ENCODE measurements at places on chromosomes 4 and X. TPM values are rescaled to one million over a fixed set of nuclear protein-coding genes. Genes with fewer than 3 reads are reported as not detected.

DNA sequence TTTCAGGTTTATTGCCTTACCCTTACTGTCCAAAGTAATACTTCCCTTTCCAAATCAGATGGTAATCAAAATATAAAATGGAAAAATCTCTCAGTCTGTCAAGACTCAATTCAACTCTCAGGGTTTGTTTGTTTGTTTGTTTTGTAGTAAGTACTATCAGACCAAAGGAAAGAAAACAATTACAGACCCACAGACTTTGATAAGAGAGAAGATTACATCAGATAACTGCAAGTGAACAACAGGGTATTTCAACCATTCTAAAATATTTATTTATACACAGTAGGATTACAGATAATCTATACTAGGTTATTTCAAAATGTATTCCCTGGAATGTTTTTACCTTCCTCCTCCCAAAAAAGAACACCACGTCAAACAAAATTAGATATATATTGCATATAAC, 28.9 kb downstream of the FBXO8 start:
- H3K36me3 ChIP-seq = no peaks in the 10 kb centered on the region
- no peak for DNase-seq
- no peak overlapping the region for H3K27ac ChIP-seq
- no peaks in the 10 kb centered on the region for H3K4me1 ChIP-seq
- H3K27me3 ChIP-seq = no peaks in the 10 kb centered on the region
- no peak overlapping the region for H3K4me3 ChIP-seq

GRCh38 chr4:68361146-68361589, 11.3 kb upstream of the YTHDC1 start:
- H3K27me3 ChIP-seq = no peaks in the 10 kb centered on the region
- no peak overlapping the region for H3K27ac ChIP-seq
- no peak overlapping the region for H3K4me3 ChIP-seq
- H3K4me1 ChIP-seq = no peaks in the 10 kb centered on the region
- DNase-seq = no peak
- H3K36me3 ChIP-seq = no peaks in the 10 kb centered on the region

DNA sequence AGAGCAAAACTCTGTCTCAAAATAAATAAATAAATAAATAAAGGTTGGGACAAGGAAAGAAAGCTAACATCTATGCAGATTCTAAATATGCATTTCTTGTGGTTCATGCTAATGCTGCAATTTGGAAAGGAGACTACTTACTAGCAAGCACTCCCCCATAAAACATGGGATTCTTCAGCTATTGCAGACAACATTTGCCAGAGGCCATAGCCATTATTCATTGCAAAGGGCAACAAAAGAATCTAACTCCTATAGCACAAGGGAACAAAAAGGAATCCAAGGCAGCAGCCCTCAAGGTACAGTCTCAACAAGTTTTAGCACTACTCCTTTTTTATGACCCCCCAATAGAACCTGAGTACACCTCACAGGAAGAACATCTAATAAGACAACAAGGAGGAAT, 8.0 kb upstream of the HERC5 start:
- no peak overlapping the region for H3K4me3 ChIP-seq
- no peak for DNase-seq
- H3K36me3 ChIP-seq = no peaks in the 10 kb centered on the region
- H3K27me3 ChIP-seq = no peaks in the 10 kb centered on the region
- H3K27ac ChIP-seq = no peak overlapping the region

- no peak overlapping the region for H3K4me3 ChIP-seq
- peaks cover 19% of the 10 kb centered on the region for H3K27me3 ChIP-seq
- H3K36me3 ChIP-seq = no peaks in the 10 kb centered on the region
Measured at GRCh38 chr4:127622921-127623796, 9.6 kb upstream of the INTU start.

DNA sequence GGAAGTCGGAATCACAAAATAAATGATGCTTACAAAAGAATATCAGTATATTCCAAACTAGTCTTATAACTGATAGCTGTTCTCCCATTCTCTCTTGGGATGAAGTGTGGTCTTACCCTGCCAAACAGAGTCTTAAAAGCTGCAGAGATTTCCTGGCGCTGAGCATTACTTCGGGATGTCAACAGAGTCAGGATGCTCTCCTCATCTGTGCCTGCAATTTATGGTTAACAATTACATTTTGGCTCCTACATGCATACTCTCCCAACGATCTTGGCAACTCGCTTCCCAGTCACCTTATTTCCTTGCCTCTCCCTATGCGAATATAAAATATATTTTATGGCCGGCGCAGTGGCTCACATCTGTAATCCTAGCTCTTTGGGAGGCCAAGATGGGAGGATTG, 12.2 kb downstream of the ANXA5 start:
- no peak overlapping the region for H3K4me3 ChIP-seq
- no peak for DNase-seq
- H3K27me3 ChIP-seq = no peaks in the 10 kb centered on the region
- no peak overlapping the region for H3K27ac ChIP-seq
- no peaks in the 10 kb centered on the region for H3K4me1 ChIP-seq
- H3K36me3 ChIP-seq = peaks cover 7% of the 10 kb centered on the region

DNA sequence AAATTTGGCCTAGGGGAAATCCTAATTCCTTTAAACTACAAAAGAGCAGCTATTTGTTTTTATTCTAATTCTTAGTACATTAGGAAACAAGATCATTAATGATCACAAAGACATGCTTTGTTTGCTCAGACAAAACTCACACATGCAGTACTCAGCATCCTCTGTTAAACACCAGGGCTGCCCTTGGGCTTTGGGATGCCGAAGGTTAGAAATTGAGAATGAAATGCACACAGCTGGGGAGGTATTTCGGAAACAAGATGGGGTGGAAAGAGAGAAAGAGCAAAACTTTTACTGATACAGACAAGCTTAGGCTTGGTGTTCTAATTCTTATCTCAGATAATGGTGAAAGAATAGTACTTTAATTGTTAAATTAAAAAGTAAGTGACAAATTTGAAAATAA, 222.6 kb downstream of the DCTD start:
- no peak overlapping the region for H3K4me3 ChIP-seq
- no peak overlapping the region for H3K27ac ChIP-seq
- peaks cover 3% of the 10 kb centered on the region for H3K27me3 ChIP-seq
- H3K4me1 ChIP-seq = no peaks in the 10 kb centered on the region
- DNase-seq = no peak

Gene ADAM29
- total RNA-seq = not detected

DNA sequence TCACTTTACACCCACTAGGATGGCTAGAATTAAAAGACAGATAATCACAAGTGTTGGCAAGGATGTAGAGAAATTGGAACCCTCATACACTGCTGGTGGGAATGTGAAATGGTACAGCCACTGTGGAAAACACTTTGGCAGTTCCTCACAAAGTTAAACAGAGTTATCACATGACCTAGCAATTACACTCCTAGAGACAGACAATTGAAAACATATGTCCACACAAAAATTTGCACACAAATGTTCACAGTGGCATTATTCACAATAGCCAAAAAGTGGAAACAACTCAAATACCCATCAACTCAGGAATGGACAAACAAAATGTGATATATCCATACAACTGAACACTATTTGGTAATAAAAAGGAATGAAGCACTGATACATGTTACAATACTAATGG, 5.7 kb downstream of the ZNF280C start:
- no peak overlapping the region for H3K4me3 ChIP-seq
- H3K27ac ChIP-seq = no peak overlapping the region
- no peaks in the 10 kb centered on the region for H3K4me1 ChIP-seq
- H3K36me3 ChIP-seq = no peaks in the 10 kb centered on the region
- no peak for DNase-seq

Gene USP17L27
- not detected for total RNA-seq

DNA sequence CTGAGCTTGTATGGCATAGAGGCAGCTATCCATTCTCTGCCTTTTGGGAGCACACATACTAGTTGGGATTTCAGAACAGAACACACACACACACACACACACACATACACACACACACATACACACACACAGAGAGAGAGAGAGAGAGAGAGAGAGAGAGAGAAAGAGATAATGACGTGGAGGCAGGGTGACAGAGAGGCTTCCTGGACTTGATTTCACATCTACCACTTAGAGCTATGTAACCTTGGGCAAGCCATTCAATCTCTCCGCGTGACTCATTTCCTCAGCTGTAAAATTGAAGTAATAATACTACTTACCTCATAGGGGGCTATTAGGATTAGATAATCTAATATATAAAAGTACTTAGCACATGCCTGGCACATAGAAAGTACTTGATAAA, 12.3 kb upstream of the GRIA3 start:
- H3K4me3 ChIP-seq = no peak overlapping the region
- H3K27me3 ChIP-seq = no peaks in the 10 kb centered on the region
- H3K27ac ChIP-seq = no peak overlapping the region
- DNase-seq = no peak

GRCh38 chrX:40154250-40154852, 56.6 kb upstream of the BCOR start:
- no peak for DNase-seq
- no peaks in the 10 kb centered on the region for H3K36me3 ChIP-seq
- peaks cover 9% of the 10 kb centered on the region for H3K4me1 ChIP-seq

- peaks cover 12% of the 10 kb centered on the region for H3K27me3 ChIP-seq
- DNase-seq = no peak
- no peak overlapping the region for H3K4me3 ChIP-seq
- H3K36me3 ChIP-seq = no peaks in the 10 kb centered on the region
Measured at GRCh38 chr4:826508-827208, 729 bp upstream of the CPLX1 start.

DNA sequence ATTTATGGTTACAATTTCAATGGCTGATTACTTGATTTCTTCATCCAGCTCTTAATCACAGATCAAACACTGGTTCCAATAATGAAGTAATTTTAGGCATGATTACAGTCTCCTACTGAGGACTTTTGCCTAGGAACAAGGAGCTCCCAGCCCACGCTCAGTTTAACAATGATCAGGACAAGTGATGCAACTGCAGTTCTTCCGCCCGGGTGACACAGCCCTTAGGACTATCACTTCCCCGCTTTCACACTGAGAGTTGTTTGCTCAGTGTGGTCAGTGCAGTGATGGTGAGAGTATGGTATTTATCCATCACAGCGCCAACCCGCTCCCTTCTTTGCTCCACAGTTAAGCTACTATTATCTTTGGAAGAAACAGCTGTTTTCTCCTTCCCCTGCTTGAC, 203.2 kb upstream of the MBNL3 start:
- no peaks in the 10 kb centered on the region for H3K4me1 ChIP-seq
- H3K27me3 ChIP-seq = no peaks in the 10 kb centered on the region
- DNase-seq = no peak
- no peak overlapping the region for H3K4me3 ChIP-seq
- H3K27ac ChIP-seq = no peak overlapping the region

- H3K27me3 ChIP-seq = no peaks in the 10 kb centered on the region
- H3K27ac ChIP-seq = no peak overlapping the region
- H3K36me3 ChIP-seq = no peaks in the 10 kb centered on the region
Measured at GRCh38 chr4:95831166-95831565, 8.7 kb upstream of the PDHA2 start.

GRCh38 chr4:2432991-2433530, 14.3 kb downstream of the CFAP99 start:
- no peak overlapping the region for H3K4me3 ChIP-seq
- H3K4me1 ChIP-seq = no peaks in the 10 kb centered on the region
- no peak for DNase-seq
- H3K27ac ChIP-seq = no peak overlapping the region
- H3K36me3 ChIP-seq = no peaks in the 10 kb centered on the region

Gene FGD1
- 0.08 TPM for total RNA-seq

DNA sequence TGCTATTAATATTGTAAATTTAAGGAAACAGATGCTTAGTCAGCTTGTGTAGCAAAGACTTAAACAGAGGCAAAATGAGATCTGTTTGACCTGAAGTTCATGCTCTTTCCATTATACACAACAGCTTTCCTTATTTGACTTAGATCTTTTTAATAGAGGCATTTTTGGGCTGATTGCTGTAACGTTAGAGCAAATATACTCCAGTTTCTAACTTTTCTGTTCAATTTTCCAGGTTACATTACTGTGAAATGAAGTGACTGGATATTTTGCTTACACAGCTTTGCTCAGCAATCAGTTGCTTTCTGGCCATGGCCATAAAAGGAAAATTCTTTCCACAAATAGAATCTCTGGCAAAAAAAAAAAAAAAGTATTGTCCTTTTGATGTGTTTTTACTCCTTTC, 146.2 kb downstream of the PCDH7 start:
- no peak overlapping the region for H3K4me3 ChIP-seq
- H3K27ac ChIP-seq = no peak overlapping the region
- no peaks in the 10 kb centered on the region for H3K36me3 ChIP-seq
- no peaks in the 10 kb centered on the region for H3K27me3 ChIP-seq
- no peak for DNase-seq

DNA sequence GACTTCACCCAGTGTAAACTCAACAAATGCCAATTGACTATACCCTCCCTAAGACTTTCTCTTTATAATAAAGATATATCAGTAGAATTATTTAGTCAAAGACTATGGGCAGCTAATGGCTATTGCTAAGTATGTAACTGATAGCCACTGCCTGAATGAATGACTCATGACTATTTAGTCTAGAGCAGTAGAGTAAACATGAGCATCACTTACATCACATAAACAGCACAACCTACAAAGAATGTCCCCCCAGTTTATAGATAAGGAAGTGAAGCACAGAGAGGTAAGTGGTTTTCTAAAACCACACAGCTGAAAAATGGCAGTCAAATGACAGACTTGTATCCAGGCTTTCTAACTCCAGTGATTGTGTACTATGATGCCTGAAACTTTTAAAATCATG, 507.0 kb downstream of the PPARGC1A start:
- no peak overlapping the region for H3K27ac ChIP-seq
- H3K36me3 ChIP-seq = no peaks in the 10 kb centered on the region
- DNase-seq = no peak
- no peaks in the 10 kb centered on the region for H3K27me3 ChIP-seq
- no peak overlapping the region for H3K4me3 ChIP-seq

Gene ADGRG4
- total RNA-seq = not detected

DNA sequence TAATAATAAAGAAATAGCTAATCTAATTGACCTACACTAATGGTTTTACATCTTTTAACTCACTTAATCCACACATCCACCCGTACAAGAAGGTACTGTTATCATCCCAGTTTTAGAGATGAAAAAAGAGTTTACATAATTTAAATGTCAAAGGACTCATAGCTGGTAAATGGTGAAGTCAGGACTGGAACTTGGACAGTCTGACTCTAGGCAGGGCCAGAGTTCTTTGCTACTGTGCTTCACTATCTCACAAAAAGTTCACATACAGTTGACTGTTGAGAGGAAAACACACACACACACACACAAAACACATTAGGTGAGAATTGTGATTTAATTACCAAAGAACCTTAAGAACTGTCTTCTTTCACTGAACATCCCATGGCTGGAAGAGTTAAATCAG, 71.2 kb upstream of the PRSS48 start:
- H3K4me3 ChIP-seq = no peak overlapping the region
- H3K36me3 ChIP-seq = no peaks in the 10 kb centered on the region
- no peak overlapping the region for H3K27ac ChIP-seq
- H3K4me1 ChIP-seq = no peaks in the 10 kb centered on the region
- no peak for DNase-seq

DNA sequence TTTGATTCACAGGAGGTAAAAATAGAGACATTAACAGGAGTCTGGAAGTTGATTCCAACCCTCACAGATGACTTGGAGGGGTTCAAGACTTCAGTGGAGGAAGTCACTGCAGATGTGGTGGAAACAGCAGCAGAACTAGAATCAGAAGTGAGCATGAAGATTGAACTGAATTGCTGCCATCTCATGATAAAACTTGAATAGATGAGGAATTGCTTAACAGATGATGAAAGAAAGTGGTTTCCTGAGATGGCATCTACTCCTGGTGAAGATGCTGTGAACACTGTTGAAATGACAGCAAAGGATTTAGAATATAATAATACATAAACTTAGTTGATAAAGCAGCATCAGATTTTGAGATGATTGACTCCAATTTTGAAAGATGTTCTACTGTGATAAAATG, 76.5 kb downstream of the RELL1 start:
- H3K4me1 ChIP-seq = no peaks in the 10 kb centered on the region
- no peak overlapping the region for H3K27ac ChIP-seq
- no peaks in the 10 kb centered on the region for H3K36me3 ChIP-seq
- DNase-seq = no peak
- no peak overlapping the region for H3K4me3 ChIP-seq
- no peaks in the 10 kb centered on the region for H3K27me3 ChIP-seq

Gene CT45A10
- not detected for total RNA-seq

Gene CHIC1
- total RNA-seq = 4.2 TPM

Data from GM12878 (cell line).